RWPE1 (cell line): ENCODE measurements at places on chromosomes 12 and 14.

GRCh38 chr12:114141921-114142564 is 175.9 kb upstream of the RBM19 start:
- DNase-seq = no peak

GRCh38 chr14:67487937-67488893 is at the start of gene TMEM229B:
Gene TMEM229B (minus strand): TSS chr14:67488721. CDS start chr14:67473923, 14,798 bp downstream.
- DNase-seq = no peak

- DNase-seq = no peak
These were observed 27.4 kb downstream of the SRRM4 start for GRCh38 chr12:119008691-119009221.

DNA sequence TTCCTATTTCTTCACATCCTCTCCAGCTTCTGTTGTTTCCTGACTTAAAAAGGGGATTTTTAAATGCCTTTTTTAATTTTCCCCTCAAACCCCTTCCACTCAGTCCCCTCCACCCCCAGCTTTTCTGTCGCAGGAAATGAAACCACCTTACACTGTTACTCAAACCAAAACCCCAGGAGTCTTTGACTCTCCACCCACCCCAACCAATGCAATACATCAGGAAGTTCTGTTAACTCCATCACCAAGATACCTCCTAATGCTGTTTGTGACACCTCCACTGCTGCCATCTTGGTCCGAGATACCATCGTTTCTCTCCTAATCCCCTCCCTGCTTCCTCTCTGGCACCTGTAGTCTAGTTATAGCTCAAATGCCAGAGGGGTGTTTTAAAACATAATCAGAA is 25.4 kb upstream of the CPM start:
- DNase-seq = no peak

DNA sequence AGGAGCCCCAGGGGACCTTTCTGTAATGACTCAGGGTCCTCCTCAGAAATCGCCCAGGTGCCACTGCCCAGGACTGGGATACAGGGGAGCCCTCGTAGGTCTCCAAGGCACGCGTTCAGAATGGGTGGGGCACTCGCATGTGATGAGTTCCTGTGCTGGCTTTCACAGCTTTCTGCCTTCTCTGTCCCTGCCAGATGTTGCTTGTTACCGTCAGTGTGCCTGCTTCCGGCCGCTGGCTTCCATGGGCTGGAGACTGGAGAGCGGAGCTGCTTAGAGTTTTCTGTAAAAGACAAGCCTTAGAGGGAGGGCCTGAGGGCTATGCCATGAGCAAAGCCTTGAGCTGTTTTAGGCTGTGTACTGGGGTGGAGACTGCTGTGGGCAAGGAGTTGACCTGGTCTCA is 75.0 kb upstream of the SLC24A4 start:
- no peak for DNase-seq

DNA sequence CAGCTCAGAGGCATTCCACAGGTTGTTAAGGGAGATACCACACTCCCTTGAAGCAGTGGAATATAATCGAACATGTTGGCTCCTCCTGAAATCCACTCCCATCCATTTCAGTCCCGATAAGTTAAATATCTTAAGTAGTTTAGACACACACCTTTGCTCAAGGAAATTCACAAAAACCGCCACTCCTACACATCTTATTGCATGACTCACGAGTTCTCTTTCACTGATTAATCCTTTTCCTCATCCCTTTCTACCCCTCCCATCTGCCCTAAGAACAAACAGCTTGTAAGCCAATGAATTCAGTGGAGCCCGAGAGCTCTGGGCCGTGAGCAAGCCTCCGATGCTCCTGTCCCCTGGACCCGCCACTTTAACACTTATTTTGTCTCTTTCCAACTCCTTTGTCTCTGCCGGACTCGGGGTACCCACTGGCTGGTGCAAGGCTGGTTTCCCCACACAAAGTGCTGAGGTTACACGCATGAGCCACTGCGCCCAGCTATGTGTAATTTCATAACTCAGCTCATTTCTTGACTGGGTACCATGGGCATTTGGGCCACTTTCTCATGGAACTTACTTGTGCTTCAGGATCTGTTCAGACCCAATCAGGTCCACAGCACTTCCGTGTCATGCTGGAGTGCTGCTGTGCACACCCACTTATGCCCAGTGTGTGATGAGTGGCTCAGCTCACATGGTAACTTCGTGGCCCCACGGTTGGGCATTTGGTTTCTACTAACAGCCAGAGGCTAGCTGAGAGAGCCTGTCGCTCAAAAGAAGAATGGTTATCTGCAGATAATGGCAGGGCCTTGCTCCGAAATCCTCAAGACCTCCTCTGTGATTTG is 171.8 kb upstream of the ALG10B start:
- peak; percentile 13 for DNase-seq

DNA sequence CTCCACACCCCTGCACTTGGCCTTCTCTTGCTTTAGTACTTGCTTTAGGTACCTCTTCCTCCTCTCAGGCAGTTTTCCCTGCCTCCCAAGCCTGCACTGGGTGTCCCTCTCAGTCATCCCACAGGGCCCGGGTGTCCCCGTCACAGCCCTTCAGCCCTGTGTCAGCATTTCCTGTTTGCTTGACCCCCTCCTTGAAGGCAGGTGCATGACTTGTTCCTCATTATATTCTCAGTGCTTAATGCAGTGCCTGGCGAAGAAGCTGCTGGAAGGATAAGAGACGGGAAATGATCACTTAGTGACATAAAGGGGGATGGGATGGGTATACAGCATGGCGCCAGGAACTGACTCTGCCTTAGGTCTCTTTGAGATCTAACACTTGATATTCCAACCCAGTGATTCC is 61.5 kb downstream of the IQSEC3 start:
- DNase-seq = no peak

GRCh38 chr12:67086116-67086515 is 183.0 kb upstream of the CAND1 start:
- DNase-seq = no peak

DNA sequence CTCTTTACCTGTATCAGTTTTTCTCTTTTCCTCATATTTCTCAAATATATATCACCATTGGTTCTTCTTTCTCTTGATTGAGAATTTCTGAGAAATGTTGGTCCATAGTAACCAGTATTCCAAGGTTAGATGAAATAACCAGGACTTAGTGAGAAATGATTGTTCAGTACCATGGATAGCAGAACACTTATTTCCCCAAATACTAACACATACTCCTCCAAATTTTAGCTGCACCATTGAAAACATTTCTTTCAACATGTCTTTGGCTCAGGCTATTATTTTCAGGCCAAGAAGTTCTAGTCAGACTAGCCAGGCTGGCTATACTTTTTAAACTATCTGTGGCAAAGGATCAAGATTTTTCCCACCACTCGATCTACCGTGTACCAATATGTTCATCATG is 113.3 kb downstream of the PTPRO start:
- DNase-seq = no peak

GRCh38 chr12:100024974-100025555 is 40.3 kb upstream of the ANKS1B start:
- no peak for DNase-seq

DNA sequence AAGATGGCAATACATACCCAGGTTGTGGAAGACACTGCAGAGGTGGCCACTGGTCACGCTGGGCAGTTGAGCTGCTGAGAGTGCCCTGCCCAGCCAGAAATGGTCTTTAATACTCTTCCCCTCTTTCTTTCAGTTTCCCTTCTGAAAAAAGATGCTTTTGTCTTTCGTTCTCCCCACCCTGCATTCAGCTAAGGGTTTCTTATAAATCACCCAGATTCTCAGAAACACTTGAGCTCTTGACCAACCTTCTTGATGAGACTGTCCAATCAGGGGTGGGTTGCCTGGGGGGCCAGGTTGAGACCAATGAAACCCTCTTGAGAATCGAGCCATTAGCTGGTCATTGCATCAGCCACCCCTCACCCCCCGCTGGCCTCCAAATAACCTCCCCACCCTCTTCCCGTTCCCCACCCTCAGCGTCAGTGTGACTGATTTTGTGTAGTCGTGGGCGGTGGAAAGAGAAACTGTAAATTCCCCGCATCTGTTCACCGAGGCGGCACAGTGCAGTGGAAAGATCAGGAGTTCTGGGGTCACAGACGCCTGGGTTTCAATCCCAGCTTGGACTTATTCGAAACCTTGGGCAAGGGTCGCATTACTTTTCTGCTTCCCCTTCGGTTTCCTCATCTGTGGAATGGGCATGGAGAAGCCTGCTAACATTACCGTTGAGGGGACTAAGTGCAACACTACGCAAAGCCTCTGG is 52.3 kb downstream of the SLC25A47 start:
- DNase-seq = peak; percentile 77

DNA sequence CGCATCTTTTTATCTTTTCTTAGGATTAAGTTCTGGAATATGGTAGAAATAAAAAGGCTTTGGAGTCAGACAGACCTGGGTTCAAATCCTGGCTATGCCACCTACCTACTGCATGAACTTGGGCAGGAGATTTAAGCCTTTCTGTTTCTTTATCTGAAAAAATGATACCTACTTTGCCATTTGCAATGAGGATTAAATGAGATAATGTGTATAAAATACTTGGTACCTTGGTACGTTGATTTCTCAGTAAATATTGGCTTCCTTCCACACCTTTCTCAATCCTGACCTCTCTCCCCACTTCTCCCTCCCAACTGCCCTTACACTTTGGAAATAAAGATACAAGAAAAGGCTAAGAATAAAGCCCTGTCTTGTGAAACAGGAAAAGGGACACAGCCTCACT is 172.6 kb downstream of the PAX9 start:
- DNase-seq = no peak

GRCh38 chr12:124501112-124501561 is 66.3 kb downstream of the NCOR2 start:
- no peak for DNase-seq

GRCh38 chr14:73851000-73851399 is 631 bp upstream of the PTGR2 start:
- DNase-seq = peak; percentile 64

GRCh38 chr14:29861996-29862395 is 65.7 kb downstream of the PRKD1 start:
- DNase-seq = no peak

DNA sequence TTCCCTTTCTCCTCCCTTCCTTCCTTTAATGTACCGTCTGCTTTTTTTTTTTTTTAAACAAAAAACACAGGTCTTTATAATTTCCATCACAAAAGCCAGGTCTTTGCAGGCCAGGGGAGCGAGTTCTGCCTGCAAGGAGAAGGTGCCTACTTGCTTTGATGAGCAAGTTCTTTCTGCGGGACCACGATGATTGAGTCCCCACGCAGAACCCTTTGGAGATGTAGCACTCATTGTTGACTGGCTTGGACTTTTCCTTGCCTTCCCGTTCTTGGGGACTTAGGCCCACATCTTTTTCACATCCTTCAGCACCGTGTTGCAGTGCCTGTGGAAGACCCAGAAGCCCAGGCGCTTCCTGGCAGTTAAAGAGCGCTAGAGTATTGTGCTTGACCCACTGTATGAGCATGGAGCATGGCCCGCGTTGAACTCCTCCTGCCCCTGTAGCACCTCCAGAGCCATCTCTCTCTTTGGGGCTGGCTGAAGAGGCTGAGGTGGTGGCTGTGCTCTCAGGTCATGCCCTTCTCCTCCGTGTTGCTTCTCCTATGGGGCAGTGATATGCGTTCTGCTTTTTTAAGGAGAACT is 177.6 kb downstream of the EXOC5 start:
- no peak for DNase-seq

- no peak for DNase-seq
These were observed 9.1 kb upstream of the HOXC4 start for GRCh38 chr12:54044425-54045103.

DNA sequence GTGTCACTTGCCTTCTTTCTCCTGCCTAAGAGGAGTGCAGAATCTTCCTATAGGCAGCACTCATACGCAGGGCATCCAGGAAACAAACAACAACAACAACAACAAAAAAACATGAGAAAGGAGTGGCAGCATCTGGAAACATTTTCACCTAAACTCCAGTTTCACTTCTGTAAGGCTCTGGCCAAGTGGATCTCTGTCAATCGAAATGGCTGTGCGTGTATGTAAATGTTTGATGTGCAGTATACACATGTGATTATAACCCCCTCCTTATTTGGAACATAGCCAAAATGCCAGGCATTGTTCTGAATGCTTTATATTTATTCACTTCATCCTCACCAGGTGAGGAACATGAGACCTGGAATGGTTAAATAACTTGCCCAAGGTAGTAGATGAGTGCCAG is 76.8 kb downstream of the COX16 start:
- no peak for DNase-seq

DNA sequence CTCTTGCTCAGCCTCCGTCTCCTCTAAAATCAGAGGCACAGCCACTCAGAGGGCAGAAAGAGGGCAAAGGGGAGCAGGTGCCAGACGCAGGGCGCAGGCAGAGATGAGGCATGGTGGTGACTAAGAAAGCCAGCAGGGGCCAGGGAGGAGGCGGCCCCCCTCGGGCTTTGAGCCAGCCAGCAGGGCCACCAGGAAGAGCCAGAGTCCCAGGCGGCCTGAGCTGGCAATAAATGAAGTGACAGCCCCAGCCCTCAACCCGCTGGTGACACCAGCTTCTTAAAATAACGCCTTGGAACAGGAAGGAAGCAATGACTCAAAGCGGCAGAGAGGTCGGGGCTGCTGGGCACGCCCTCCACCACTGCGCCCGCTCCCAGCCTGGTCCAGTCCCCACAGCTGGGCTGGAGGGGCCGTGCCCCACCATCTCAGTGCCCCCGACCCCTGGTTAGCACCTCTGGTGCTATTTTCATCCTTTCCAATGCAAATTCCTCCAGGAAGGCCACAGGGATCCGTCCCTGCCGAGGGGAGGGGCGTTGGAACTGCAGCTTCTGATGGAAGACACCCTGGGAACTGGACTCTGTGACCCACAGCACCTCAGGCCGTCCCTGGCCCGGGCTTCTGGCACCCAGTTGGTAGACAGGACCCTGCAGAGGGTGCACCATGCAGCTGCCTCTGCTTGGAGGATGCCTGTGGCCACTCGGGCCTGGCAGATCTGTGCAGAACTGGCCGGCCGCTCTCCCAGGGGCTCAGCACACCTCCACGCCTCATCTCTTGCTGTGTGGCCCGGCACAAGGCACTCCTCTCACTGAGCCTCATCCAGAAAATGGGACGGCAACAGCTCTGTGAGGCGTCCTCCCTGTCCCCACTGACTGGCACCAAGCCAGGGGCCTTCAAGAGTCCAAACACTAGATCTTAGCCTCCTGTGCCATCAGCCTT is 113.7 kb downstream of the NCOR2 start:
- peak; percentile 45 for DNase-seq

GRCh38 chr12:105347499-105347898 is 17.0 kb downstream of the C12orf75 start:
- no peak for DNase-seq

DNA sequence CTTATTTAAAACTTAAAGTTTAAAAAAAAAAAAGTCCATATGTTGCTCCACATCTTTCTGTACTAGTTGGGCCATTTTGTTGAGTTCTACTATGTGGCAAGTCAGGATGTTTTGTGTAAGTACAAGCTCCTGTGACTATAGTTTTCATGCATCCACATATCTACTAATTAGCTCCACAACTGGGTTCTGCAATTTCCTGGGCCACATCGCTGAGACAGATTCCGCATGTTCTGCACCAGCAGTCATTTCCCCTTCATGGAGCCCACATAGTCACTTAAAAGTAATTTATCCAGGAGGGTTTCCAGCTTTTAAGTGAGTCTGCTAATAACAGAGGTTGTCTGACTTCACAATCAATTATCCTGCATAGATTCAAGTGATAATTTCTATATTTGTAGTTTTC is 461.4 kb downstream of the ZFP36L1 start:
- no peak for DNase-seq
